ENCODE measurements at places on chromosomes 6 and 20.

DNA sequence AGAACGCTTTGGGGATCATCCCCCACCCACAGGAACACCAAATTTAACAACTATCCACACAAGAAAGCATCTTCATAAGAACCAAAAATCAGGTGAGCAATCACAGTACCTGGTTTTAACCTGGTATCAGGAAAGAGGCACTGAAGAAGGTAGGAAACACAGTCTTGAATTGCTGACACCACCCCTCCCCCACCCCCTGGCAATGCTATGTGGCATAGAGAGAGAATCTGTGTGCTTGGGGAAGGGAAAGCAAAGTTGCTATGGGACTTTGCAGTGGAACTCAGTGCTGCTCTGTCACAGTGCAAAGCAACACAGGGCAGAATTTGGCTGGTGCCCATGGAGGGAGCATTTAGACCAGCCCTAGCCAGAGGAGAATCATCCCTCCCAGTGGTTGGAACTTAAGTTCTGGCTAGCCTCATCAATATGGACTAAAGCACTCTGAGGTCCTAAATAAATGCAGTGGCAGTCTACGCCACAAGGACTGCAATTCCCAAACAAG is 565.5 kb downstream of the EPM2A start:
- no peak for DNase-seq

- no peak for DNase-seq
Observed at GRCh38 chr6:52392944-52393343, 27.2 kb upstream of the EFHC1 start.

DNA sequence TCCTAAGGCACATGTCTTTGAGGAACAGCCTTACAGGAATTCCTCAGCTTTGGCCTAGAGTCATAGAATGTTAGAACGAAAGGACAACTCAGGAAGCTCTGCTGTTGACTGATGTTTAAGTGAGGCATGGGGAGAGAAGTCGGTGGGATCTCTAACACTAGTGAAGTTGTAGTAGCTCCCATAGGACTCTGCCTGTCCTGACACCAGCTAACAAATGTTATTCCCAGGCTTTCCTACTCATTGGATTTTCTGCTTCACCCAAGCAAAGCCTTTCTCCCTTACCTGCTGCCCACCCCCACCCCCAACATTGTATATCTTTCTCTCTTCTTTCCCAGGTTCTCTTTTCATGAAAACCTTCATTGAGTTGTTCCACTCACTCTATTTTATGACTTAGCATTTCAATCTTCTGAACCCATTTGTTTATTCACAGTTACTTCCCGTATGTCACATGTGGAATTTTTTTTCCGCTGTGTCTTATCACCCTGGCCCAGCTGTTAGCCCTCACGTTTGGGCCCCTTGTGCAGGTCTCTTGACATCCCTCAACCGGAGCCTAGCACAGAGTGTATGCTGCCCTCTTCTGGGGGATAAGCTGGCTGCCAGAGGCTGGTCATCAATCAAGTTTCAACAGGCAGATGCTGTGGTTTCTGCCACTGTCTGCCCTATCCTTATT is 39.2 kb upstream of the RNF8 start:
- peak; percentile 51 for DNase-seq

DNA sequence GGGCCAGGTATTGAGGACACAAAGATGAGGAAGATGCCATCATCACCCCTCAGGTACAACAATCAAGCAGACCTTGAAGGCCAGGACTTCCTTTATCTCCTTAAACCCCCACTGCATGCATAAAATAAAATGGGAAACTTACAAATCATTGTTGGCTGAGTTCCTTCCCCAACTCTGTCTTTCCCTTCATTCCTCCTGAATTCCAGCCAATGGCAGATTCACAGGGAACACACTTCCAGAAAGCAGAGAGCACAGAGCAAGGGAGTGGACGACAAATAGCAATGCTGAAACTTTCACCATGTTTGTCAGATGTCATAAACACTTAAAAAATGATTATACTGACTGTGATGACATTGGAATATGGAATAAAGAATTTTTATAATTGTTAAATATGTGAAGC is 37.3 kb upstream of the NXT1 start:
- no peak for DNase-seq

- DNase-seq = peak; percentile 78
Observed at GRCh38 chr20:5001174-5002076, at the start of gene SLC23A2. Gene SLC23A2, minus strand, starts transcription at chr20:5001510. Its CDS starts 68,948 bp downstream, at chr20:4932562.
